ENCODE measurements at places on chromosomes 4 and X.

GRCh38 chrX:48002929-48003328 lies 860 bp downstream of the ZNF182 start:
- no peak for DNase-seq

DNA sequence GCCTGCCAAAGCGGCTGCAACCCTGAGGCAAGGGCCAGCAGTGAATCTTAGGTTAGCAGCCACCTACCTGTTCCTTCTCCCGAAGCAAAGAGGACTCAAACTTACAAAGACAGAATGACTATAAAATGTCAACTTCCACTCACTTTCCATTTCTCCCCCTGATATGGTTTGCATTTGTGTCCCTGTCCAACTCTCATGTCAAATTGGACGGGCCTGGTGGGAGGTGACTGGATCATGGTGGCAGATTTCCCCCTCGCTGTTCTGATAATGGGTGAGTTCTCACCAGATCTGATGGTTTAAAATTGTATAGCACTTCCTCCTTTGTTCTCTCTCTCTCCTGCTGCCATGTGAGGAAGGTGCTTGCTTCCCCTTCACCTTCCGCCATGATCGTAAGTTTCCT lies 35.3 kb upstream of the TMEM154 start:
- no peak for DNase-seq

DNA sequence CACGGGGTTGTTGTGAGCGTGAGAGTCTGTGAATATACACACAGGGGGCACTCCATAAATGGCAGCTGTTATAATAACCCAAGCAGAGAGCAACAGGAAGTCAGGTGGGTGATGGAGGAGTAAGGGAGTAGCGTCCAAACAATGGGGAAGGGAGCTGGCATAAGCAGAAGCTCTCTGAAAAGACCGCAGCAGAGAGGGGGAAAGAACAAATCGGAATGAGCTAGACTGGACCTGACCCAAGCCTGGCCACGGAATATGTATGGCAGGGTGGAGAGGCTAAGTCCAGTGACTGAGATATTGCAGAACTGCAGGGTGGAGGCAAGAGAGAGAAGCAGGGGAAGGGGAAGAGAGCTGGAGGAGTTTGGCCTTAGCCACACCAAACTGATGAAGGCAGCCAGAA lies 6.5 kb upstream of the GJB1 start:
- no peak for DNase-seq

DNA sequence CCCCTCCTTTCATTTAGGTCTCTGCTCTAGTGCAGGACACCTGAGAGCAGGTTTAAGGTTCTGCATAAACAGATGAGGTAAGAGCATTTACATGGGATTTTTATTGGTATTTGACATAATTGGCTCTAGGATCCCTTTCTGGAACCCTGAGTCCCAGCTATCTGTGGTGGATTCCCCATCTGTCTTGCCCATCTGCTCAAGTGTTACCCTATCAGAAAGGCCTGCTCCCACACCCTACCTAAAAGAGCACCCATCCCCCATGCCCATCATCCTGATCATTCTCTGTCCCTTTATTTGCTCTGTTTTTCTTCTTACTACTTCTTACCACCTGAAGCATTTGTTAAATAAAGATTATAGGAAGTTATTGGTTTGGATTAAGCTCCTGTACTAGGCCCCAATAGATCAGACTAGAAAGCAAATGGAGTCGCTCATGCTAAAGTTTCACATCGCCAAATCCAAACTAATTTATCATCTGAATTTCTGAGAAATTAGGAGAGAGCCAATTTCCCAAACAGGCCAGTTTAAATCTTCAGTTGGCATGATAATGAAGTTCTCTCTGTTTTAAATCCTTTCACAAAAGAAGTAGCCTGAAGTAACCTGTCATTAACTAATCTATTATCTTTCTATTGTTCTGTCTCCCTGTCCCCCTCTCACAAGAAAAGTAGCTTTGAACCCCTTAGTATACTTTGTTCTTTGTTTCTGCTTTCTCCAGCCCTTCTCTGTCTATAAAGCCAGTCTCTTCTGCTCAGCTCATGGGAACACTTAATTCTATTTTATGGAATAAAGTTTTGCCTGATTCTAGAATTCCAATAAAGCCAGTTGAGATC lies 178.6 kb downstream of the ZNF674 start:
- no peak for DNase-seq

DNA sequence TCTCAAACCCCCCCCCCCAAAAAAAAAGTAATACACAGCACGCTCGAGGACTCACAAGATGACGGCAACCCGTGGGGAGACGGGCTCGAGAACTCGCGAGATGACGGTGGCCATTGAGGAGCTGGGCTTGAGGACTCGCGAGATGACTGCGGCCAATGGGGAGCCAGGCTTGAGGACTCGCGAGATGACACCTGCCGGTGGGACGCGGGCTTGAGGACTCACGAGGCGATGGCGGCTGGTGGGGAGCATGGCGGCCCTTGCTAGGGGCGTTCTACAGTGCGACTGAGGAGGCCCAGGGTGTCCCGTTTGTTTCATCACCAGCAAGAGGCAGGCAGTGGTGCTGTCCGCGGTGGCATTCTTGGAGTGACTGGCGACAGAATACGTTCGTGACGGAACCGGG lies 172.4 kb upstream of the MAGEB16 start:
- DNase-seq: no peak

GRCh38 chr4:130288576-130288975 lies 1192.6 kb downstream of the C4orf33 start:
- DNase-seq: no peak

DNA sequence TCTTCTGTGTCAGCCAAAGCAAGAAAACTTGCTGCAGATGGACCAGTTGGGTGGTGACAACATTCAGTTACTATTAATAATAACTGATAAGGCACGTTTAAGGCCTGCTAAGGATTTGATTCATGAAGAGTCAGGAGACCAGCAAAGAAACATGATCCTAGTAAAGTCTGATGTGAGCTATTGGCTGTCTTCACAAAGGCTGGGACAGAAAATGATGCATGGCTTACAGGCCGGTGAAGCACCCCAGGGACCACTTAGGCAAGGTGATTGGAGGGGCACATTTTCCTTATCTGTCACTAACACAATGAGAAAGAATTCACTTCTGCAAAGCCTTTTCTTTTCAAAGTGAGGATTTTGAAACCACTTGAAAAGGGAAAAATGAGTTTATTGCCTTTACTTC lies 65.4 kb upstream of the TRPC3 start:
- DNase-seq: no peak

DNA sequence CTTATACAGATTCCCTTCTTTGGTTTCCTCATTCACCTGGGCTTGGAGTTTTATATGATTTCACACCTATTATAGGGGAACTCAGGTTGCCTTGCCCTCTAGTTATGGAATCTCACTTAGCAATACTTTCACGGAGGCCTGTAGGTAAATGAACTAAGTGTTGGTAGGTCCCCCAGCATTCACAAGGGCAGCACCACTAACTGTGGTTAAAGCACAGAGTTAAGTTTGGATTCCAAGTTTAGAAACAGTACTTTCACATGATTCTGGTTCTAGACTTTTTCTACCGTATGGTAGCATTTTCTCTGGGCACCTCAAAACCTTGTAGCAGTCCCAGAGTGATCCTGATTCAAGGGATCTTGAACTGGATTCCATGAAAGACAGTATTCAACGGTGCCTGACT lies 46.4 kb downstream of the SH2D1A start:
- no peak for DNase-seq

GRCh38 chrX:72102760-72103159 lies 29.0 kb downstream of the RTL5 start:
- no peak for DNase-seq

DNA sequence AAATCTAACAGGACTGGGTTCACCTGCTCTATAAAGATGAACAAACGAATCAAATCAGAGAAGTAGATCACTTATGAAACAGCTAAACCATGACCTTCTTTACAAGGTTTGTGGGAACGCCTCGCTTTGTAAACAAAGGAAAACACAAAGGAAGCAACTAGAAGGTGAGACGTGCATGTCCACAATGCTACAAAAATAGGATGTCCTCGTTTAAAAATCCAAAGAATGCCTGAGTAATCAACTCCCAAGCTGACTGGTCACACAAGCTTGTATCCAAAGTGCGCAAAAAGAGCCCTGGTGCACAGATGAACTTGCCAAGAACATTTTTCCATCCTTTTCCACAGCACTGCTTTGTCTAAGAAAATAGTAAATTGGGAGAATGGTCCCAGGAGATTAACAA lies 6.3 kb upstream of the SH3KBP1 start:
- DNase-seq: no peak

- DNase-seq: no peak
Measured at GRCh38 chrX:120367402-120368109, 5.7 kb downstream of the ATP1B4 start.

GRCh38 chrX:109679820-109680219 lies 53.2 kb downstream of the ACSL4 start:
- DNase-seq: no peak

GRCh38 chrX:44908153-44908552 lies 35.2 kb downstream of the KDM6A start:
- no peak for DNase-seq

DNA sequence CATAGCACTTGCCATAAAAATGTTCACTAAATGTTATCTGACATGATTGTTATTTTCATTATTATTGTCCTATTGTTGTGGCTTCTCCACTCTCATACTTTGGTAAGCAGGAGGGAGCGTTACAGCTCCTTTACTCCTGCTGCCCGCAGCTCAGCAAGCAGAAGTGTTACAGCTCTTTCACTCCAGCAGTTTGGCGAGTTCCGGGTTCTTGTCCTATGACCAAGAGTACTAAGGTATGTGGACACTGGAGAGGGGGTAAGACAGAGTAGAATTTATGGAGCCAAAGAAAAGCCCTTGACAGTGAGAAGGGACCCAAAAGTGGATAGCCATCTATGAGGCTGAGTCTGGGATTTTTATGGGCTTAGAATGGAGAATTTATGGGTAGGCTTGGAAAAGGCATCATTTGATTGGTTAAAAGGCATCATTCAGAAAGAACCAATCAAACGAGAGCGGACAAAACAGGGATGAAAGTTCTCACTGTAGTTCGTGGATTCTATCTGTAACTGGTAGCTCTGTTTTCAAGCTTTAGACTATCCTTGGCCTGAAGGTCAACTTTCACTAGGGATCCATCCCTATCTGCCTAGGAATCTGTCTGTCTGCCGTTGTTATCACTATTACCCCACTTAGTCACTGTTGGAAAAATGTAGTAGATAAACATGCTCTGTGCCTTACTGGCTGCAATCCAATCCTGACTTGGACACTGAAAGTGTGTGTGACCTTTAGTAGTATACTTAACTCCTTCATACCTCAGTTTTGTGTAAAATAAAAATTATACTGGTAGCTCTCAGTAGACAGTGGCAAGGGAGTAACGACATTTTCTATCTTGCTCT lies 545.6 kb upstream of the LCORL start:
- DNase-seq: no peak

DNA sequence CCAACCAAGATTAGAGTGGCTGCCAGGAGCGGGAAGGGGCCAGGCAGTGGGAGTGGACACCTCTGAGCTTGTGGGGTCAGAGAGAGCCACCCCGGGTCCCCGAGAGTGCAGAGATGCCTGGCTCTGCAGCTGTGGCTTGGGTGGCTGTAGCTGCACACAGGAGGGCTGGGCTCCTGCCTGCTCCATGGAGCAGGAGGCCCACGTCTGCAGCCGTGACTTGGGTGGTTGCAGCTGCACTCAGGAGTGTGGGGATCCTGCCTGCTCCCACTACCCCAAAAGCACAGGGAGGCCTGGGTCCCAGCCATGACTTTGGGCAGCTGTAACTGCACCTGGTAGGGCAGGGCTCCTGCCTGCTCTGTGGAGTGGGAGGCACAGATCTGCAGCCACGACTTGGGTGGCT lies 28.7 kb upstream of the DIPK2B start:
- no peak for DNase-seq

DNA sequence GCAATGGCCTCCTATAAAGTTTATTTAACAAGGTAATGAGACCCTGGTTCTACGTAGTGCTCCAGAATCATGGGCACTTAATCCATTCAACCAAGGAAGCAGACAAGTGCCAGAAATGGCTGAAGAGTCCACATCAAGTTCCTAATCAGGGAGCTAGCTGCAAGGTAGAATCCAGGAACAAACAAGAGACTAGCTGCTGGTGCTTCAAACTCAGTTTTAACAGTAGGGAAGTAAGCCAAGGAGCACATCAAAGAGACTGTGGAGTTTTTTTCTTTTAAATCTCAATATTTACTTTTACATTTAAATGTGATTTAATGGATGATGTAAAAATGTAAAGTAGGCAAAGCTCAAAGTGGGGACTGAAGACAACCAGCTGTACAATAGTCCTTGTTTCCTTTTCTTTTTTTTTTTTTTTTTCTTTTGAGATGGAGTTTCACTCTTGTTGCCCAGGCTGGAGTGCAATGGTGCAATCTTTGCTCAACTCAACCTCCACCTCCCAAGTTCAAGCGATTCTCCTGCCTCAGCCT lies 630.4 kb downstream of the CCSER1 start:
- DNase-seq: no peak

GRCh38 chr4:40486534-40486933 lies 143.1 kb downstream of the RBM47 start:
- DNase-seq: no peak

- no peak for DNase-seq
Measured at GRCh38 chrX:120358737-120359456, 3.0 kb upstream of the ATP1B4 start.

DNA sequence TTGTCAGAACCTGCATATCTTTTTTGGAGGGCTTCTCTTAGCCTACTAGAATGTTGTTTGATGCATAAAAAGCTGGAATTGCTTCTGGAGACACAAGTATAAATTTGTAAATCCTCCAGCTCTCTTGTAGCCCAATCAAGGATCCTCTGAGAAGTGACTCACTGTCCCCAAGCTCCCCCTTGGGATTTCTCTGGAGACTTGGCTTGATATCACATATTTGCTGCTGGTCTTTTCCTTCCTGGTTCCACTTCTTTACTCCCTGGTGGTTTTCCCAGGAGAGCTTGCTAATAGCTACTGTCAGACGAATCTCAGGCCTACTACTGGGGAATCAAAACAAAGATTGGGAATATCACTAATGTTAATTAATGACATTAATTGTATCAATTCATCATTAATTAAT lies 173.1 kb downstream of the STK32B start:
- DNase-seq: no peak

- no peak for DNase-seq
Measured at GRCh38 chr4:118338981-118339765, 13.6 kb downstream of the PRSS12 start.

- DNase-seq: no peak
Measured at GRCh38 chrX:20829665-20830491, 544.3 kb upstream of the CNKSR2 start.

DNA sequence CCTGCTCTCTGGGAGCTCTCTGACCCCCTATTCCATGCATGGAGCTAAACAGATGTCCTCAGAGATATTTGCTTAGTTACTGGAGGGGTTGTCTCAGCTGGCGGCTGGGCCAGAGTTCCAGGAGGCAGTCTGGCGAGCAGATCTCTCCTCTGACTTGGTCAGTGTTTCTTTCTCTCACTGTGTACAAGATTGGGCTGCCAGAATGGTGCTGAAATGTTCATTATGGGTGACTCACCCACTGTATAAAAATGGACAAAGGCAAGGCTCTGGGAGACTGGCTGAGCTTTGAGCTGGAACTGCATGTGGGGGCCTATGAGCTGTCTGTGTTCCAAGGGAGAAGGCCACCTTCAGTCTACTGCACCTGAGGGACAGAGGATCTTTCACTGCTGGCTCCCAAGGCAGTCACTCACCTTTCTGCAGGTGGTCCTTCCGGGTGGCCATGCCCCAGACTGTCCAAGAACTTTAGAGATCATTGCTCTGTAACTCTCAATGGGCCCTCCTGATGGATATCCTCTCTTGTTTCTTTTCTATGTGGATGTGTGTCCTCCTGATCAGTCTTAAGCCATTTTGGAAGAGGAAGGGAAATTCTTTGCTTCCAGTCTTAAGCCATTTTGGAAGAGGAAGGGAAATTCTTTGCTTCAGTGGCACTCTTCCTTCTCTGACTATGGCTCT lies 88.2 kb downstream of the CFAP299 start:
- DNase-seq: no peak
